GDM1 (cell line): ENCODE measurements at places on chromosomes 7 and 10.

GRCh38 chr7:151306860-151307259 is 34.8 kb upstream of the NUB1 start:
- no peak for DNase-seq

DNA sequence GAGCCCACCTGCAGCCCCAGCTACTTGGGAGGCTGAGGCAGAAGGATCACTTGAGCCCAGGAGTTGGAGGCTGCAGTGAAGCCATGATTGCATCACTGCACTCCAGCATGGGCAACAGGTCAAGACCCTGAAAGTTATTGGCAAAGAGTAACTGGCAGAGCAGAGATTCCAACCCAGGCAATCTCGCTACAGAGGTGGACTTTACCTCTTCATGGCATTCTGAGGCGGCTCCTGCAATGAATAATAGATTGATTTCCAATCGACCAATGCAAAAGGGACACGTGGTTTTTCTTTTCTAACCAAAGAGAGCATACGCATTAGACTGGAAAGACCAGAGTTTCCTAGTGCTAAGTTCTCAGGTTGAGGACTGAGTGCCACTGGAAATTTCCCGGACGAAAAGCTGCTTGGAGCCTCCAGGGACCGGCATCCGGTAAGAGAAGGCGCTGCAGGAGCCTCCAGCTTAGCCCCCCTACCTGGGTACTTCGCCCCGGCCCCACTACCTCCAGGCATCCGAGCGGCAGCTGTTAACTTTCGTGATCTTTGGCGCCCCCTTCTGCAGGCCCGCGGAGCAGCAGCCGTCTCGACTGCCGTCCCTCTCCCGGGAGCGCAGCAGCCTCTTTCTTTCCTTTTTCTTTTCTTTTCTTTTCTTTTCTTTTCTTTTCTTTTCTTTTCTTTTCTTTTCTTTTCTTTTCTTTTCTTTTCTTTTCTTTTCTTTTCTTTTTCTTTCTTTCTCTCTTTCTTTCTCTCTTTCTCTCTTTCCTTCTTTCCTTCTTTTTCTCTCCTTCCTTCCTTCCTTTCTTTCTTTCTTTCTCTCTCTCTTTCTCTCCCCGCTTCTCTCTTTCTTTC is 4.1 kb downstream of the MBLAC1 start:
- peak; percentile 50 for DNase-seq

DNA sequence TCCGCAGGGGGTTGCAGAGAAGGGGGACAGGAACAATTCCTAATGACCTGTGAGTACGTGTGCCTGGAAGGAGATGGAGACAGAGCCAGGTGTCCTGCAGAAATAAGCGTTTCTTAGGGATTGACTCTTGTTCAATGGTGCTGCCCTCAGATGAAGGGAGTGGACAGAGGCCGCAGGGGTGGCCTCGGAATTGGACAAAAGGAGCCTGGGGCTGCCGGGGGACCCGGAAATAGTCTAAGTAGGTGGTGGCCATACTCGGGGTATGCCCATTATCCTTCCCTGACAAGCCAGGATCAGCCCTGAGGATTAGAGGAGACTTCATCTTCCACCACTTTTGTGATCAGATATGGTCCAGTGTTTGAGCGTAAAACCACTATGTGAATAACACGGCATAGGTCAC is 39.2 kb downstream of the ELFN1 start:
- no peak for DNase-seq

DNA sequence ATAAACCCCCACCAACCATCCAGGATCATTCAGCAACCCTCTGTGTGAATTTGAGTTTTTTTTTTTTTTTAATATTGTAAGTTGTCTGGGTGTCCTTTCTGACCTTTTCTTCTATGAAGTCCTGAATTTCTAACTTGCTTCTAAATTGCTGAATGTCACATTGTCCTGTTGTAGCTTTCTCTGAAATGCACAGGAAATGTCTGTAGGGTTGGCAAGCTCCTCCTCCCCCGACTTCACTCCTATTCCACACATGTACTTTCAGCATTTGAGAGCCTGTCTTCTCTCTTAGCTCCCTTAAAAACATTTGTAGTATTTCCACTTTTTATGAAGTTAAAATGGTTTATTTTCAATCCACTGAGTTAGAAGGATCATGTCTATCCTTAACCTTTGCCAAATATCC is 3.3 kb upstream of the CNNM2 start:
- DNase-seq: no peak

DNA sequence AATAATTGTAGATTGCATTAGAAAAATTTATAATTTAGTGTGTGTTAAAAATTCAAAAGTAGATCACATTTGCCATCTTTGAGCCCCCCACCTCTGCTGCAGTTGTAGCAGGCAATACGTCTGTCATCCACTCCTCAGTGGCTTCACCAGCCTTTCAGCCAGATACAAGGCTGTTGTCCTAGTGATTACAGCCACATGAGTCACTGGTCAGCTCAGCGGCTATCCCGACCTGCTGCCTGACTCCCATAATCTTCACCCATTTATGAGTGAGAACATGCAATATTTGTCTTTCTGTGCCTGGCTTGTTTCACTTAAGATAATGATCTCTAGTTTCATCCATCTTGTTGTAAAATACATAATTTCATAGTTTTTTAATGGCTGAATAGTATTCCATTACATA is 9.2 kb downstream of the OR2A5 start:
- no peak for DNase-seq

GRCh38 chr10:90326498-90327267 is 531.2 kb downstream of the HTR7 start:
- DNase-seq: no peak

- no peak for DNase-seq
Measured at GRCh38 chr7:142855756-142856564, 1.1 kb downstream of the EPHB6 start.

GRCh38 chr10:102422545-102423129 is 2.0 kb downstream of the FBXL15 start:
- no peak for DNase-seq

DNA sequence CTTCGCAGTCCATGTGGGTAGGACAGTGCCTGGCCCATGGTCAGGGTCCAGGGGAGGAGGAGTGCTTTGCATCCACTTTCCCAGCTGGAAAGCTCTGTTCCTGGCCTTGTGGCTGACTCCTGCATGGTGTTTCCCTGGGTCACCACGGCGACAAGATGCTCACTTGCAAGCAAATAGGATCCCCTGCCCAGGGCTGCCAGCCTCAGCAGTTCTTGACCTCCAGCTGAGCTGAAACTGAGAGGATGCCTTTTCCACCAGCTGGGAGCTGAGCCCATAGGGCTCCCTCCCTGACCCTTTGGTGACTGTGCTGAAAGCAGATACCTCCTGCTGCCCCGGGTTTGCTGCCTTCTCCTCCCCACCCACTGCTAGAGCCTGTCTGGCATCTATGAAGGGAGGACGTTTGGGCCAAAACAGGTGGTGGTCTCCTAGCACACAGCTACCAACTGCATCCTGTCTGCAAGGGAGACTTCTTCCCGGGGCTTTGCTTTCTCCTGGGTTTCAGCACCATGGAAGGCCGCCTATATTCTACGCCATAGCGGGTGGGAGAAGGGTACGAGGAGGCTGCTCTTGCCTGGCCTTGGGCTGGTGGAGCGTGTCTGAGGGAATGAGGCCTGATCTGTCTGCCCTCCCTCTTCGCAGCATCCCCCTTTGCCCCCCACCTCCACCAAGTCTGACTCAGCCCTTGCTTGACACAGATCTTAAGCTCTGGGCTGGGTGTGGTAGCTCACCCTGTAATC is 34.4 kb downstream of the UBTD1 start:
- DNase-seq: no peak

DNA sequence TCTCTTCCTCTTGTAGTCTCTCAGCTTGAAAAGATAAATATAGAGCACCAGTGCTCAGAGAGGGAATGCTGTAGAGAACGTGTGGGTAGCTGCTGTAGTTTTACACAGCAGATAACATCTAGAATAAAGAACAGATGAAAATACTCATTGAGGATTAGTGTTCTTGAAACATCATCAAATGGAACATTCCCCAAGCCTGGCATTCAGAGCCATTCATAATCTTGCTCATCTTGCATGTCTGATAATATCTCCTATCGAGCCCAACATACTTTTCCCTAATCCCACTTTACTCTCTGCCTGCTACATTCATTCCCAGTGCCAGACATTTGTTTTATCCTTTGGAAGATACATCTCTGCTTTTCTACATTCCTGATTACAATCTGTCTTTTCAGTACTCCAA is 35.2 kb downstream of the MCU start:
- DNase-seq: no peak

- no peak for DNase-seq
Measured at GRCh38 chr7:88795553-88795952, at the start of gene TEX47. Gene TEX47 (minus strand): TSS chr7:88795737. CDS start chr7:88794942, 795 bp downstream.

DNA sequence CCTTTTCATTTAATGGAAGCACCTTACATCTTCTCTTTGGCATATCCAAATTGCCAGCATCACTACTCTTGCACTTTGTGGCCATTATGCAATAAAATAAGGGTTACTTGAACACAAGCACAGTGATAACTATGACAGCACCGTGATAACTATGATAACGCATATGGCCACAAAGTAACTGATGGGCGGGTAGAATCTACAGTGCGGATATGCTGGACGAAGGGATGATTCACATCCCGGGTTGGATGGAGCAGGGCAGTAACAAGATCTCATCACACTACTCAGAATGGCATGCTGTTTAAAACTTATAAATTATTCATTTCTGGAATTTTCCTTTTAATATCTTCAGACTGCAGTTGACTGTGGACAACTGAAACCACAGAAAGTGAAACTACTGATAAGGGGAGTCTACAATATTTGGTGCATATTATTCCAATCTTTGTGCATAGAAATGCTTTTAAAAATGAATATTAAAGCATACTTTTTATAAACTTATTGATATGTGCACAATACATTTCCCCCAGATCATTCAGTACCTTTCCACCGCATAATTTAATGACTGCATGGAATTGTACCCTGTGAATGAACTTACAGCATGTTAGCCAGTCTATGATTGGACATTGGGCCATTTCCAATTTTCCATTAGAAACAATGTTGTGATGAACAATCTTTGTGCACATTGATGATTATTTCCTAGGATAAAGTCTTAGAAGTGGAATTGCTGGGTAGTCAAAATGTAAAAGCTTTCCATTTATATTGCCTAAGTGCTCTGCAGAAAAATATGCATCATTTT is 136.4 kb downstream of the WNT2 start:
- DNase-seq: no peak

GRCh38 chr10:12382157-12382548 is 32.8 kb downstream of the CAMK1D start:
- no peak for DNase-seq

- no peak for DNase-seq
Measured at GRCh38 chr7:90209776-90210175, 1.8 kb upstream of the STEAP2 start.

- no peak for DNase-seq
Measured at GRCh38 chr7:151460474-151460855, 20.5 kb upstream of the CRYGN start.

- DNase-seq: no peak
Measured at GRCh38 chr10:48452879-48453412, 146.5 kb downstream of the MAPK8 start.

GRCh38 chr7:99833289-99833877 is 5.6 kb downstream of the CYP3A43 start:
- no peak for DNase-seq

DNA sequence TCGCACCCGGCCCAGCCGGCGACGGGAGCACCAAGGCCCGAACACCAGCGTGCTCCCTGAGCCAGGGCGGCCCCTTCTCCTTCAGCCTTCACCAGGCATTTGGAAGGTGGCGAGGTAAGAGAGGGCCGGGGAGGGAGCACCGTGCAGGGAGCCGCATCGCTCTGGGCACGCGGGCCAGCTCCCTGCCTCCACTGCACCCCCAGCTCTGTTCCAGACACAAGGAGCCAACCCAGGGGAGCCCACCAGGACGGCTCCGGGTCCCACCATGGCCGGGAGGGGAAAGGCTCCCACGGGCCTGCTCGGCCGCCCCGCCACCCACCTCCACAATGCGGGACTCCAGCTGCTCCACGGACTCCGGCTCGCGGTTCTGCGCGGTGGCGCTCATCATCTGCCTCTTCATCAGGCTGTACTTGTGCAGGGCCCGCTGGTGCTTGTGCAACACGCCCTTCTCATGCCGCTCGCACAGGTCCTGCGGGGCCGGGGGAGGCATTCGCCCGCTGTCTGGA is 15.1 kb downstream of the NUDT1 start:
- no peak for DNase-seq

- no peak for DNase-seq
Measured at GRCh38 chr10:9877978-9878377, 1139.7 kb upstream of the CELF2 start.

GRCh38 chr10:4633186-4633585 is 192.8 kb upstream of the AKR1E2 start:
- no peak for DNase-seq

DNA sequence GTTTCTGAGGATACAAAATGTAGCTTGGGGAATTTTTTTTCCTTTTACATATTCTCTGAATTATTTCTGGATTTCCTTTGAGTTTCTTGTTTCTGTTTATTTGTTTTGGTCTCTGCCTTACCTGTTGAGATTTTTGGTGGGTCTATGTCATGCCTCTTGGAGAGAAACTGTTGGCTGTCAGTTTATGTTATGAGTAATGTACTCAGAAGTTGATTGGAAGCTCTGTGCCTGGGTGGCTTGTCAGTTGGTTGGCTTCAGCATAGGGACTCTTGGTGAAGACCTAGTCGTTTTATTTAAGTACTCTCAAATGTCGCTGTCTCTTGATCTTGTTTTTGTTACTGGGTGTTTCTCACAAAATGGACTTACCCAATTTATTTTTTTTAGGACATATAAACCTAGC is 132.4 kb downstream of the CDK14 start:
- no peak for DNase-seq

DNA sequence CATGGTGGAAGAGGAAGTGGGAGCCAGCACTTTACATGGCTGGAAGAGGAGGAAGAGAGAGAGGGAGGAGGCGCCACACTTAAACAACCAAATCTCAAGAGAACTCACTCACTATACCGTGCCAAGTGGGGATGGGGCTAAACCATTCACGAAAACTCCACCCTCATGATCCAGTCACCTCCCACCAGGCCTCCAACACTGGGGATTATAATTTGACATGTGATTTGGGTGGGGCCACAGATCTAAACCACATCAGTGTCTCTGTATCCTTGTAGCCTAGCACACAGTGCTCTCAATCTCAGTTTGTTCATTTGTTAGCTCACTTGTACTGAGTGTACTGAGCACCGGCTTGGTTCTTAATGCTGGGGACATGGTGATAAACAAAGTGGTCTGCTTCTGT is 228.3 kb downstream of the BUB3 start:
- no peak for DNase-seq

DNA sequence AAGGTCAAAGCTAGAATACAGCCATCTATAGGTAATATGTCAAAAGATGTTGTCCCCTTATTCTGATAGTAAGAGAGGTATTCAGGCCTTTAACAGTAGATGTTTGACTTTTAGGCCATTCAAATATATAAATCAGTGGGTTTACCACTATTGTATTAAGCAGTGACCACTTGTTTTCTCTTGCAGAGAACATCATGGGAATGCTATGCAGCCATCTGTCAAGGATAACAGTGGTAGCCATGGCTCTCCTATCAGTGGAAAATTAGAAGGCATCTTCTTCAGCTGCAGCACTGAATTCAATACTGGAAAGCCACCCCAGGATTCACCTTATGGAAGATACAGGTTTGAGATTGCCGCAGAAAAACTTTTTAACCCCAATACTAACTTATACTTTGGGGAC is 68.4 kb downstream of the PHYHIPL start:
- DNase-seq: no peak

GRCh38 chr10:78802431-78802830 is 266.3 kb upstream of the ZMIZ1 start:
- DNase-seq: no peak

GRCh38 chr10:63588436-63589167 is 67.4 kb downstream of the REEP3 start:
- DNase-seq: no peak

GRCh38 chr7:127667759-127668530 is 16.0 kb downstream of the SND1 start:
- no peak for DNase-seq
